ENCODE measurements at places on chromosomes 6 and 20.

- DNase-seq, result no peak
These were observed 23.0 kb upstream of the MYLIP start for GRCh38 chr6:16105854-16106253.

DNA sequence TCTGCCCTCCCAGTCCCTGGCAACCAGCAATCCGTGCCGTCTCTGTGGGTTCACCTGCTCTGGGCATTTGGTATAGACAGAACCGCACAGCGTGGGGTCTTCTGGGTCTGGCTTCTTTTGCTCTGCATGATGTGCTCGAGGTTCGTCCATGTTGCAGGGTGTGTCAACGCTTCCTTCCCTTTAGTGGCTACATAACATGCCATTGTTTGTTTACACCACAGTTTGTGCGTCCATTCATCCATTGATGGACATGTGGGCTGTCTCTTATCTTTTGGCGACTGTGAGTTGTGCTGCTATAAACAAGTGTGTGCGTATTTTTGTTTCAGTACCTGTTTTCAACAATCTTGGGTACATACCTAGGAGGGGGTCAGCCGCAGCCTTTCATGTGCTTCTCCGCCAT lies 149.5 kb upstream of the RPS6KA2 start:
- peak; percentile 41 for DNase-seq

DNA sequence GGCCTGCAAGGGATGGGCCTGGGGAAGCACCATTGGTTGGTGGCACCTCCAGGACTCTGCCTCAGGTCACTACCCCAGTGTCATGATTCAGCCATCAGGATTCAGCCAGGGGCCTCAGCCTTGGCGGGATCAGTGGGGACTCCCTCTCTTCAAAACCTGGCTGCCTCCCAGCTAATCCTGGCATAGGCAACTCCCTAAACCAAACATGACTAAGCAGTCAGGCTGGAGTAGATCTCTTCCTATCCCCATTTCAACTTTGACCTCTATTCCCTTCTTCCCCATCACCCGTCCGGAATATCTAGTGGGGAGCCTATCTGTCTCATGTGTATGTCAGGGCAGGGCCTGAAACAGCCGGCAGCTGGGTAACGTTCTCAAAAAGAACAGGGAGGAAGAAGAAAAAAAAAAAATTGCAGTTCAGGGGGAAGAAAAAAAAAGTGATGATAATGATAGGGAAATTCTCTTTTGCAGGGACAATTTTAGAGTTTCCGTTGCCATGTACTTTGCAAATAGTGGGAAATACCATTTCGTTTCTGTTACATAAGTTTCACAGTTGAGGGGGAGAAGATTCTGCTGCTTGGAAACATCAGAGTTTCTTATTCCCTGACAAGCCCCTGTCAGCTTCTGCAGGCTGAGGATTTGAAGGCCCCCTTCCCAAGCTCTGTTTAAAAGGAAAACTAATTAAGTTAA lies 4.1 kb upstream of the PREX1 start:
- no peak for DNase-seq

GRCh38 chr6:11542863-11543262 lies 5.3 kb downstream of the TMEM170B start:
- no peak for DNase-seq

DNA sequence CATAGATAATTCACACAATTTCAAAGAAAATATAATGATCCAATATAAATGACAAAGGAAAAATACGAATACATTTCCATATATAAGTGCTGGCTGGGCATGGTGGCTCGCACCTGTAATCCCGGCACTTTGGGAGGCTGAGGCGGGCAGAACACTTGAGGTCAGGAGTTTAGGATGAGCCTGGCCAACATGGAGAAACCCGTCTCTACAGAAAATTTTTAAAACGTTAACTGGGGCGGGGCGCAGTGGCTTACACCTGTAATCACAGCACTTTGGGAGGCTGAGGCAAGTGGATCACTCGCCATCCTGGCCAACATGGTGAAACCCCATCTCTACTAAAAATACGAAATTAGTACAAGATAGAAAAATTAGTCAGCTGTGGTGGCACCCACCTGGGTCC lies 14.9 kb upstream of the MAPK13 start:
- DNase-seq, result no peak

- no peak for DNase-seq
These were observed 10.1 kb upstream of the MRGBP start for GRCh38 chr20:62786157-62786556.

- DNase-seq, result peak; percentile 89
These were observed at the start of gene IRF4 for GRCh38 chr6:391559-392440. Gene IRF4 (plus strand): TSS chr6:391752. CDS start chr6:393153, 1,401 bp downstream.

DNA sequence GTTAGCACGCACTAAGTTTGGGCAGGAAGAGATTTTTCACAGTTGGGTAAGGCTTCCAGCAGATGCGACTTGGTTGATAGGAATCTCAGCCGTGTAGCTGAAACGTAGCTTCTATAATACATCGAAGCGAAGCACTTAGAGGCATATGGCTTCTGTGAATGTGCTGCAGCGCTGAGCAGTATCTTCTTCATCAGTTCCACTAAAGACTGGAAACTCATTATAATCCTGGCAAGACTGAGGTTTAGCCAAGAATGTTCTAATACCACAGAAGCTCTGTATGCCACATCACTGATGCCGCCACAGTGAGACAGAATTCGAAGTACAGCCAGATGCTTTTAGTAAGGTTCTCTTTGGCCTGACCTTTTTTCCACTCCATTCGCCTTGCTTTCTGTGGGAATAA lies 680.2 kb upstream of the AGPAT4 start:
- no peak for DNase-seq

Data from activated CD8-positive, alpha-beta memory T cell treated with anti-CD3 and anti-CD28 coated beads, Interleukin-2, amount 50 U/mL, for 48 hours (primary cell).